Adrenal gland (tissue), 19 donors: ENCODE measurements at places on chromosomes 1 and 21. TPM values are rescaled to one million over a fixed set of nuclear protein-coding genes. Genes with fewer than 3 reads are reported as not detected.

The PTPRC gene
- polyA plus RNA-seq: 4.7 TPM

The ARHGAP30 gene
- 4.5 TPM for polyA plus RNA-seq

The DNAI4 gene
- 4.1 TPM for polyA plus RNA-seq

The CA6 gene
- not detected for polyA plus RNA-seq

The CCDC17 gene
- polyA plus RNA-seq: 2.2 TPM

The CELA3A gene
- not detected for polyA plus RNA-seq

The LCE6A gene
- polyA plus RNA-seq: not detected

The OR2L8 gene
- polyA plus RNA-seq: not detected

The BEND5 gene
- 14.3 TPM for polyA plus RNA-seq
